ENCODE measurements at places on chromosomes 2 and 18.

GRCh38 chr2:215983581-215984351 lies 29.6 kb downstream of the MREG start:
- no peak for DNase-seq

DNA sequence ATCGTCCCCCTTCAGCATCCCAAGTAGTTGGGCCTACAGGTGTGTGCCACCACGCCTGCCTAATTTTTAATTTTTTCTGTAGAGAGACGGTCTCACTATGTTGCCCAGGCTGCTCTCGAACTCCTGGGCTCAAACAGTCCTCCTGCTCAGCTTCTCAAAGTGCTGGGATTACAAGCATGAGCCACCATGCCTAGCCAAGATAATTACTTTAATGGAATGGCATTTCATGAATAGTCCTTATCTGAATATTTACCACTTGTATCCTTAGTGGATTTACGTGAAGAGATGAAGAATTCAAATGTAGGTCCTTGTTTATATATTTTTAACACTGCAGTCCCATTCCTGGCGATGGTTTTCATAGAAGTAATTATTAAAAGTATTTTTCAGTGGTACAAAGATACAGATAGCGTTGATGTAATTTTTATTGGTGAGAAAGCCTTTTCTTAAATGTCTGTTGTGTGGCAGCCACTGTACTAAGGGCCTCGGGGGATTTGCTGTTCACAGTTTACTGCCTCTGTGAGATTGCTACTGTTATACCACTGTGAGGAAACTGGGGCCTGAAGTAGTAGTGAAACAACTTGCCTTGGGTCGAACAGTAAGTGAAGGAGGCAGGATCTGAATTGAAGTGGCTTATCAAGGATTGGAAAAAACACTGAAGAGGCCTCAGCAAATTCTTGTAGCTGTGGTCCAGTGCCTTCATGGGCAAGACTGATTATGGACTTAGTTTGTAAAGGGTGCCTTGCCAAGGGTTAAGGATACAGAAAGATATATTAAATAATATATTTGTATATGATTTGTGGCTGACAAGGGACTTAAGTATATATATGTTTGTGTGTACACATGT lies 151.2 kb downstream of the PRPF40A start:
- DNase-seq = no peak

- no peak for DNase-seq
Measured at GRCh38 chr2:20327370-20327769, 23.3 kb downstream of the PUM2 start.

- no peak for DNase-seq
Measured at GRCh38 chr2:134934641-134935040, 16.0 kb downstream of the CCNT2 start.

- DNase-seq = no peak
Measured at GRCh38 chr18:59502274-59503175, 143.5 kb upstream of the LMAN1 start.

GRCh38 chr18:6441200-6441599 lies 26.5 kb upstream of the L3MBTL4 start:
- no peak for DNase-seq

DNA sequence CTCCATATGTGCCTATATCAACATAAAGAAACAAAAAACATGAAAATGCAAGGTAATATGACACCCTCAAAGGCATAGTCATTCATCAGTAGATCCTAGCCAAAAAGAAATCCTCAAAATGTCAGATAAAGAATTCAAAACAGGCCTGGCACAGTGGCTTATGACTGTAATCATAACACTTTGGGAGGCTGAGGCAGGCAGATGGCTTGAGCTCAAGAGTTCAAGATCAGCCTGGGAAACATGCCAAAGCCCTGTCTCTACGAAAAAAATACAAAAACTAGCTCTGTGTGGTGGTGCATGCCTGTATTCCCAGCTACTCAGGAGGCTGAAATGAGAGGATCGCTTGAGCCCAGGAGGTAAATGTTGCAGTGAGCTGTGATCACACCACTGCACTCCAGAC lies 284.6 kb upstream of the KLHL29 start:
- DNase-seq = no peak
